Posterior vena cava (tissue), 2 donors: ENCODE measurements at places on chromosomes 11 and 22. TPM values are rescaled to one million over a fixed set of nuclear protein-coding genes. Genes with fewer than 3 reads are reported as not detected.

The HYOU1 gene
- total RNA-seq: 110 TPM

The APLNR gene
- total RNA-seq: 20.8 TPM

The ZNF214 gene
- 1.0 TPM for total RNA-seq

The HSPA8 gene
- total RNA-seq: 754 TPM

The SPA17 gene
- total RNA-seq: 3.4 TPM

The MMP12 gene
- not detected for total RNA-seq

The CRY2 gene
- total RNA-seq: 49.5 TPM

The TMA7B gene
- 0.29 TPM for total RNA-seq

The TMEM191B gene
- total RNA-seq: 1.2 TPM

The BTBD18 gene
- total RNA-seq: not detected

The SCN3B gene
- 2.8 TPM for total RNA-seq

The ACTN3 gene
- total RNA-seq: 0.14 TPM

The ADORA2A gene
- total RNA-seq: 1.9 TPM

The OSM gene
- 2.0 TPM for total RNA-seq

The C11orf98 gene
- total RNA-seq: 27.4 TPM

The SLC22A6 gene
- not detected for total RNA-seq

The ANO5 gene
- total RNA-seq: 2.3 TPM
